ENCODE measurements at places on chromosomes 1 and 21.

GRCh38 chr1:234309598-234310459 is 63.4 kb upstream of the COA6 start:
- peak; percentile 59 for DNase-seq

DNA sequence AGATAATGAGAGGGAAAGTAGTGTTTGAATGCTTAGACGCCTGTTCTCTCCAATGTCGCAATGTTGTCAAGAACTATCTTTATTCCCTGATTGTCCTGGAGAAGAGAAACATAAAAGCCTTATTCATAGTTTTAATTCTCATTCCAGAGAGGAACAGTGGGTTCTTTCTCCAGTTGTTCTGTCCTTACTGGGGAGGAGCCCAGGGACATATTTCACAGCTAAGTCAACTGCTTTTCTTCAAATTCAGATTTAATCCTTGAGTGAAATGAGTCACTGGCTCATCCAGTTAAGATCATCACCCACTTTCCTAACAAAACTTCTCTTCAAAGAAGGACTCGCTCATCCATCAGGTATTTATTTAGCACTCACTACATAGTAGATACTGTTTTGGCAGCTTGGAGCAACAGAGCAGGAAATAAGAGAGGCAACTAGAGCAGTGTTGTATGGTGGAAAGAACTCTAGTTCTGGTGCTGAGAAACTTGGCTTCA is 365.7 kb upstream of the USP24 start:
- peak; percentile 92 for DNase-seq

DNA sequence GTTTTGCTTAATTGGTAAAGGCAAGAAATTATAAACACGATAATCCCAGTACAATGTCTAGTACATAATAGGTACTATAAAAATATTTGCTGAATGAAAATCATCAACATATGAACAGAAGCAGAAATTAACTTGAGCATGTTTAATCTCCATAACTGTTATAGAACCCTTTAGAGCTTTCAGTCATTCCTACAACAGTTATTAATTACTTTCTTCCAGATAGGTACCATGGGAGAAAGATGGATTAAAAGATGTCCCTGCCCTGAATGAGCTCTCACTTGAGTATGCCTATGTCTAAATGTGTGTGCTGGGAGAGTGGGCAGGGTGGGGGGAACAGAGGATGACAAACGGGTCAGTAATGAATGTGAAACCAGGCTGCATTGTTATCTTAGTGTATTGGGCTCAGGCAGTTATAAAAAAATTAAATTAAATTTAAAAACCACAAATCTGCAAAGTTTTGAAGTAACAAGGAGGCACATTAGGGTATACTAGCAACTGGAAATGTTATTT is 2.4 kb downstream of the EPS15 start:
- no peak for DNase-seq

DNA sequence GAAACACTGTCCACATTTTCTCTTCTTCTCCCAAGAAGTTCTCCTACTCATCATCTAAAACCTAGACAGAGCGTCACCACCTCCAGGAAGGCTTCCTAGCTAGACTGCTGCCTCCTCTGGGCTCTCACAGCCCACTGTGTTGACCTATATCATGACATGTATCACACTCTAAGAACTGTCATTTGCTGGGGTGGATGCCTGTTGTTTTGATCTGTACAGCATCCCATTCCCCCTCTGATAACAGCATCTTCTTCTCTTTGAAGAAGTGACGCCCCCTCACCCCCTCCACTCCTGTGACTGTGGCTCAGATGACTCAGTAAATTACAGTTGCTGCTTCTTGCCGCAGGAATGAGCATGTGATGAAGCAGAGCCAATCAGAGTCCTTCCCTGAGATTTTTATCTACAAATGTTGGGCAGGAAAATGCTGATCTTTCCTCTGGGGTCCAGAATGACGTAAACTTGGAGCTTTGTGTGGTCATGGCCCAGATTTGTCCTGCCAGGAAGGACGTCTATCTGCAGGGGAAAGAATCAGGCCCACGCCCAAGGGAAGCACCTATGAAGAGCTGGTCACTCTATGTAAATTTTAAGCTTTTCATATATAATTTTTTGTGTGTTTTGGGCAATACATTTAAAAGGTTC is 28.0 kb upstream of the FOXO6 start:
- peak; percentile 73 for DNase-seq

GRCh38 chr1:26003262-26003661 is 5.4 kb upstream of the PAFAH2 start:
- no peak for DNase-seq

- DNase-seq = no peak
Observed at GRCh38 chr21:25927195-25927880, 192.6 kb downstream of the GABPA start.

DNA sequence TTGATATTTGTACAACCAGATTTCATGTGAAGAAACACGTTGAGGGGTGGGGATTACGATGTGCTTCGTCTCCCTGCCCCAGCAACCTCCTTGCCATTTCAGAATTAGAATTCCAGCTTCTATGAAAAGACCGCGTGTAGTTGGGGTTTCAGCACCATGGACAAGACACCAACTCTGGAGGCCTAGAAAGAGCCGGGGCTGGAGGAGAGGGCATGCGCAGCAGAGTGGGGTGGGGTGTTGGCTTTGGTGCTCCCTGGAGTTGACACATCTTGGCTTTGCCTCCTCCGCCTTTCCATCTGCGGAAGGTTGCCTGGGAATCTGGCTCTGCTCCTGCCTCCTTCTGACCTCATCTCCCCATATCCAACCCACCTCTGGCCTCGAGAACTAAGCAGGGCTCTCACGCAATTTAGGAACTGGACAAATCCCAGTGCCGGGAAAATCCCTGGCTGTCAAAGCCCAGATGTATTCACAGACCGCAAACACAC is 11.8 kb downstream of the HTR6 start:
- peak; percentile 58 for DNase-seq

DNA sequence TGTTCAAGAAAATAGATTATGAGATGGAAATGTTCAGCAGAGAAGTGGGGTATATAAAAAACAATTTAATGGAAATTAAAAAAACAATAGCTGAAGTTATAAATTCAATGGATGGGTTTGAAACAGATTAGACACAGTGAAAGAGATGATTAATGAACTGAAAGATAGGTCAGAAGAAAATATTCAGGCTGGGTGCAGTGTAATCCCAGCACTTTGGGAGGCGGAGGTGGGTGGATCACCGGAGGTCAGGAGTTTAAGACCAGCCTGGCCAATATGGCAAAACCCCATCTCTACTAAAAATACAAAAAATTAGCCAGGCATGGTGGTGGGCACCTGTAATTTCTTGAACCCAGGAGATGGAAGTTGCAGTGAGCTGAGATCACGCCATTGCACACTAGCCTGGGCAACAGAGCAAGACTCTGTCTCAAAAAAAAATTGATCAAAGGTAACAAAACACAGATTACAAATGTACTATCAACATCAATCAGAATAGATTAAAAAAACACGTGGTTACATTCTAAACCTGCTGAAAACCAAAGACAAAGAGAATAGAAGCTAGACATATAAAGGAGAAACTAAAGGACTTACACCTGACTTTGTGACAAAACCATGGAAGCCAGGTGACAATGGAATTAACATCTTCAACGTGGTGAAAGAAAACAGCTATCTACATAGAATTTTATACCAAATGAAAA is 4.8 kb upstream of the SUMO3 start:
- DNase-seq = no peak
